CD8-positive, alpha-beta memory T cell (primary cell): ENCODE measurements at places on chromosomes 6 and 20. TPM values are rescaled to one million over a fixed set of nuclear protein-coding genes. Genes with fewer than 3 reads are reported as not detected.

LATS1 gene
- 12.7 TPM for polyA plus RNA-seq

OR2B6 gene
- polyA plus RNA-seq: not detected

PCED1A gene
- polyA plus RNA-seq: 20.2 TPM

DZANK1 gene
- polyA plus RNA-seq: 1.7 TPM

SLC22A16 gene
- polyA plus RNA-seq: not detected

DNAH8 gene
- not detected for polyA plus RNA-seq

PTK7 gene
- polyA plus RNA-seq: 1.9 TPM

CAGE1 gene
- polyA plus RNA-seq: not detected

FOXQ1 gene
- polyA plus RNA-seq: not detected

OSER1 gene
- 35.1 TPM for polyA plus RNA-seq

PBOV1 gene
- polyA plus RNA-seq: not detected

GSTA4 gene
- 4.6 TPM for polyA plus RNA-seq

ZNF391 gene
- 1.6 TPM for polyA plus RNA-seq

TRIM10 gene
- polyA plus RNA-seq: not detected

RIMS1 gene
- polyA plus RNA-seq: not detected

AVP gene
- polyA plus RNA-seq: not detected

GCM1 gene
- polyA plus RNA-seq: not detected

ZSWIM1 gene
- 2.1 TPM for polyA plus RNA-seq
